NCI-H1694 (cell line): ENCODE measurements at places on chromosomes 5 and 9.

- DNase-seq = no peak
These were observed 93.9 kb downstream of the YIPF5 start for GRCh38 chr5:144076521-144077083.

GRCh38 chr5:115844321-115844817 lies 2.6 kb downstream of the AP3S1 start:
- DNase-seq = no peak

- DNase-seq = no peak
These were observed 200.4 kb downstream of the SREK1 start for GRCh38 chr5:66344544-66344943.

DNA sequence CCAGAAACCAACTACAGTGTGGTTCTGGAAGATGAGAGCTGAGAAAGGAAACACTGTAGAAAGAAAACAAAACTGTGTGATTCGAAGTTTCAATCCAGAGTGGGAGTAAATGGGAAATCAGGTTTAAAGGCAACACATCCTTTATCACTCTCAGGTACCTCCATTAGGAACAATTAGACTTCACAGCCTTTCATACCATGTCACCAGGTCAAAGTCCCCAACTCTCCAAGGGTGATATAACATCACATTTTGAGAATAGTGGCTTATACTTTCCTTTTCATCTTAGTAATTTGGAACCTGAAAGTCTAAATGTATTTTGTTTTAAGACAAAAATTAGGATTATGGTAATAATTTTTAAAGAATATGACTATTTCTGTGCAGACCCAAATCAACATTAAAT lies 194.9 kb upstream of the WWC1 start:
- DNase-seq = no peak
